HS-27A (cell line): ENCODE measurements at places on chromosomes 11 and 22.

GRCh38 chr11:68090287-68090686 lies 30.9 kb downstream of the CHKA start:
- DNase-seq, result no peak

DNA sequence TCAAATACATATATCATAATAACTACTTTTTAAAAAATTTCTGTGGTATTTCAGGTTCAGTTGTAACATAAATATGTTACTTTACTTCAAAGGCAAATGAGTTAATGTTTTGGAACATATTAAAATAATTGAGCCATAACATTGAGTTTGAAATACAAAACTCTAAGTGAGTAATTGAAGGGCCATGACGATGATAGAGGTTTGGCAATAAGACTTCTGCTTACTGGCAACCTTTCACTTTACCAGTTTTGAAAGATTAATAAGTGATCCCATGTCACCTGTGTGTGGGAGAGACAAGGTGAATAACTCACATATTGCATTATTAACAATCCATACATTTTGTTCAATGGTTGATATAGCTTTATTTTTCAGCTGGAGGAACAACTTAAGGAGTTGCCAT lies 144.4 kb downstream of the GRIA4 start:
- DNase-seq, result no peak

DNA sequence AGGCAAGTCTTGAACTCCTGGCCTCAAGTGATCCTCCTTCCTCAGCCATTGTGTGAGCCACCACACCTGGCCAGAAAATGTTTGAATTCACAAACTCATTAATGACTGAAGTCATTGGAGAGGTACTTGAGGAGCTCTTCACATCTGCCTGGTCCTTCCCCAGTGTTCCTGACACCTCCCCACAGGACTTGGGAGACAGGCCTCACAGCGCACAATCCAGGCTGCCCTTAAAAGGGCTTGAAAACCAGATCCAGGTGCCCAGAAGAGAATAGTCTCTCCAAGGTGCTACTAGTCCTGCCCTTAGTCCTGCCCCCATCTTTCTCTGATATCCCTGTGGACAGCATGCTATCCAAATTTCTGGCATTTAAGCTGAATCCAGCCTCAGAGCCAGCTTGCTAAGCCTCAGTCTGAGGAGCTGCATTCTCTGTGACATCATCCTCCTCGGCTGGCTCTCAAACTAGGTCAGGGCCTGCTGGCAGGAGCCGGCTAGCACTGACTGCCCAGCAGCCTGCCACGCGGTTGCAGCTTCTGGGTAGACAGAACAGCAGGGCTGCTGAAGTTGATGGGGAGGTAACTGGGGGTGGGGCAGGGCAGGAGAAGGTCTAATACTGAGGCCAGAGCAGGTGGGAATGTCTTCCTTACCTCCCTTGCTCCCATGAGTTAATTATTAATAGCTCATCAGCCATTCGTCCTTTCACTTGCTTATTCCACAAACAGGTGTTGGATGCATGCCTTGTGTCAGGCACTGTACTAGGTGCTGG lies 35.3 kb upstream of the NECTIN1 start:
- DNase-seq, result no peak

DNA sequence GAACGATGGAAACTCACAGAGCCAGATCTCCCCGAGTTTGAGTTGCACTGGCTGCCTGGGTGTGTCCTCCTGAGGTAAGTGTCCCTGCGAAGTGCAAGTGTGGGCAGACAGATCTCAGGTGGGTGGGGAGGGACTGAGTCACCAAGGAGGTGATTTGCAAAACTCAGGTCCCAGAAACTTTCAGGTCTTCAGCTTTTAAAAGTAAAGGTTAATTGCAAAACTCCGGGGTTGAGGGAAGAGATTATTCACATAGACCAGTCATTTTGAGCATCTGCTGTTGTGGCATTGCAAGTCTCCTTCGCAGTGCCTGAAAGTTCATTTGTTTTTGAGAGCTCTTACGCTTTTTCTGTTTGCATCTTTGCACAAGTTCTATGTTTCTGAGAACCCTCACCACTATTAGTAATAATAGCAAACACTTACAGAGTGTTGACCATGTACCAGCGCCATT lies 7.1 kb downstream of the CD44 start:
- no peak for DNase-seq

GRCh38 chr11:34960277-34960676 lies 43.9 kb downstream of the PDHX start:
- DNase-seq, result no peak

- DNase-seq, result no peak
Observed at GRCh38 chr22:50177537-50178470, 7.3 kb downstream of the PANX2 start.

DNA sequence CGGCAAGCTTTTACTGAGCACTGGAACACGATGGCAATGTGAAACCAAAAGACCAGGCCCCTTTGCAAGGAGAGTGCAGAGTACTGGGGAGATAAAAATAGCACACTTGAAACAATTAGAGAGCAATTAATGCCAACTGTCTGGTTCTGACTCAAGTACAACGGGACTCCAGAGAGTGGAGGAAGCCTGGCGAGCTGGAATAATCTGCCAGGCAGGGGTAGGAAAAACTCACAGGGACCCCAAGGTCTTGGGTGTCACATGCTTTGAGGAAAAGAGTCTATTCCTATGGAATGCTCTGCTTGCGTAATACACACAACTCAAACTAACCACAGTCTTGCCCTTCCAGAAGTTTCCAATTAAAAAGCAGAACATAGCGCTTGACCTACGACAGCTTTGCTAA lies 113.0 kb upstream of the CLMP start:
- no peak for DNase-seq

GRCh38 chr11:123740787-123741158 lies 687 bp downstream of the ZNF202 start:
- DNase-seq, result no peak

GRCh38 chr22:35930933-35931332 lies 97.7 kb downstream of the RBFOX2 start:
- DNase-seq, result no peak

DNA sequence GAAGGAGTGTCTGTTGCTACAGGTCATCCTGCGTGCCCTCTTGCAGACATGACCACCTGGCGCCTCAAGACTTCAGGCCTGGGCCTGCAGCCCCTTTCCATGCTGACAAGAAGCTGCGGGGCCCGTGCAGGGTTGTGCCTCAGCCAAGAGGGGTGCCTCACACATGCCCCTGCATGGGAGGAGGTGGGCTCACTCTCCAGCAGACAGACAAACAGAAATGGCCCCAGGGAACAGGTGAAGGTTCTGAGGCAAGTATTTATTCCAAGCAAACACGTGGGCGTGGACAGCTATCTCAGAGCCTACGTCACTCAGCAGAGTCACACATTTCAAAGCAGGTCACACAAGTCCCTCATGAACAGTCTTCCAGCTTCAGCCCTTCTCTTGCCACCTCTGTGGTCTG lies 5.9 kb upstream of the SYCE3 start:
- DNase-seq, result no peak

DNA sequence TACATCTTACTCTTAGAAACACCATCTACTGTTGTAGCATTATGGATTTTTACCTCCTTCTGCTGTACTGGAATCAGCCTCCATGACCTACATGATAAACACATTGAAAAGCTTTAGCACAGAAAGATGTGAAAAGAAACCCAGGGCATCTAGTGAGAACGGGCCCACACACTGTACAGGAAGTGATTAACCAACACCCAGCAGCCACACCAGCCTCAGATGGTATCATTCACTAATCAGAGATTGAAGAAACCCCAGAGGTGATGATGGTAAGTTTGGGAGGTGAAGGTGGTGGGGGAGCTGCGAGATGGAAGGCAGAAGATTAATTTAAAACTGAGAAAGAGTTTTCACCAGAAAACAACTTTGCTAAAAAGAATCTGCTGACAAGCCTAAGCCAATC lies 46.1 kb downstream of the RASSF10 start:
- no peak for DNase-seq

DNA sequence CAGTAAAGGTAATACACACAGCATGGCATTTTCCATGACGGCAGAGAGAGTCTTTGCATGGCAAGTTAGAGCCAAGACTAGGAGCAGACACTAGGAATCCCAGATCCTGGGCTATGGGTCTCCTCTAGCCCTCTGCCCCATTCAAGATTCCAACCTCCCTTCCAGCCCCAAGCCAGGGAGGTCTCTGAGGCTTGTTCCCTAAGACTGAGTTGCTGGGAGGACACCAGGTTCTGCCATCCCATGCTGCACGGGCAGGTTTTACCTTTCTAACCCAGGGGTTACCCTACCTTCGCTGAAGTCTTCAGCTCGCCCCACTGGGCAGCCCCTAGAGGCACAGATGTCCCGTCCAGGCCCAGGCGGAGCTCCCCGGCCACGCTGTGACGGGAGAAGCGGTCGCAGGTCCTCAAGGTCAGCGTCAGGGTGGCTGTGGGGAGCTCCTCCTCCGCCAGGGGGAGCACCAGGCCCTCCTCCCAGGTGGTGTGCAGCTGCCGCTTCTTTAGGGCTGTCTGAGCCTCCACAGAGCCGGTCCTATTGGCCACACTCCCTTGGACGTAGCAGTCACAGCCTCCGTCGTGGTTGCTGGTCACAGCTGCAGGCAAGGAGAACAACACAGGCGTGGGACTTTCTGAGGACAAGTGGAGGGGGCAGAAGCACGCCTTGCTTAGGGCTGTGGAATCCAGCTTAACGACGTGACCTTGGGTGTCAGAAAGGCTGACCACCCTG lies 33.8 kb downstream of the SYT13 start:
- DNase-seq, result no peak

GRCh38 chr11:44305470-44306051 lies 4.4 kb downstream of the ALX4 start:
- DNase-seq, result no peak

DNA sequence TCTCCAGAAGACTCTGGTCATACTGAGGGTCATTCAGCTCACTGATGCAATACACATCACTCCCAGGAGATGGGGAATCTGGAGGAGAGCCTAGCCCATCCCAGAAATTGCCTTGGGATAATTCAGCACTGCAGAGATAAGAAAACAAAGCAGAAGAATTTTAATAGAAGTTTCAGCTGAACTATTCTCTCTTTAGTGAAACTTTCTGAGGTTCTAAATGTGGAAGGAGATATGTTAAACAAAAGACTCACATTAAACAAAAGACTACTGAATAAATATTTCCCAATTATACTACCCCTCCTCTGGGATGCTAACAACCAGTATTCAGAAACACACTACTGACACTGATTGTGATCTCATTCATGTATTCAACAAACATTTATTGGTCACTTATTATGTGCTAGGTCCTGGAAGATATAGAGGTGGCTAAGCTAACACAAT lies 47.8 kb downstream of the C2CD3 start:
- no peak for DNase-seq

DNA sequence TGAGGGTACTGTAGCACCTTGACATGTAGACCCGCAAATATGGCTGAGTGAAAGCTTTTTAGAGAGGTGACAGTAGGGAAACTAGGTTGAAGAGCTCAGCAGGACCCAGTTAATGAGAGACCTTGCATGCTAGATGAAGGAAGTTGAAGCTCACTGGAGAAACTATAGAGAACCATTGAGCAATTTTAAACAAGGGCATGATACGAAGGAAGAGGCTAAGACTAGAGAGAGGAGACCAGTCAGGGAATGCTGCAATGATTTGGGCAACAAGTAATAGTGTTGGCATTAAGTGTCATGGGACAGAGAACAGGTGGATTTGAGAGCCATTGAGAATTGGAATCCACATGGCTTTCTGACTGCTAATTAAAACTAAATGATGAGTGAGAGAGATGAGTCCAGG lies 4.1 kb downstream of the OLFML1 start:
- no peak for DNase-seq

GRCh38 chr11:112392904-112393303 lies 132.2 kb upstream of the PLET1 start:
- DNase-seq, result no peak

GRCh38 chr11:109302591-109303334 lies 119.2 kb upstream of the C11orf87 start:
- no peak for DNase-seq

DNA sequence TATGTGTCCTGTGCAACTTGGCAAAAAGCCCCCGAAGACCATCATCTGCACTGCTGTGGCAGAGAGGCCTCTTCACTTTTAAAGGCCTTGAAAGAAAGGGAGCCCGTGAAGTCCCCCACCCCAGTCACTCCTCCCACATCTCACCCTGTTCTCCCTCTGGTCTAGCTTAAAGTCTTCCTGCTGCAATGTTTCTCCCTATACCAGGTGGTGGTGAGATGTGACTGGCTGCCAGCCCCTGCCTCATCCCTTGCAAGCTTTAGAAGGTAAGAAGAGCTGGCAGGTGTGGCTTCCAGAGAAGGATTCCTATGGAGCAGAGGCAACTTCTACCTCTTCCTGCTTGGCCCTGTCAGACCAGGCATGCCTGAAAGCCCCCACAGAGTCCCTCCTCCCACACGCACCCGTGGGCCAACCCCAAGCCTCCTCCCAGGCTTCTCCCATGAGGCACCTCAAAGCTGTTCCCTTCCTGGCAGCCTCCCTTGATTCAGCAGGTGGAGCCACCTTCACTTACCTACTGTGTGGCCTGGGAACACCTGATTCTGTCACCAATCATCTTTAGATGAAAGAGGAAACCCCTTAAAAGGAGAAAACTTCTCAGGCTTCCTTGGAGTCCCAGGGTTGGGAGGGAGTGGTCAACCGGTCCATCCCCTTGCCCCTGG lies 4.0 kb upstream of the TRIM29 start:
- no peak for DNase-seq

GRCh38 chr11:64449381-64450167 lies 90.6 kb downstream of the RPS6KA4 start:
- peak; percentile 40 for DNase-seq

- no peak for DNase-seq
Observed at GRCh38 chr11:128036556-128037093, 550.7 kb downstream of the ETS1 start.

GRCh38 chr22:37624017-37624365 lies 15.4 kb downstream of the GGA1 start:
- DNase-seq, result no peak

- no peak for DNase-seq
Observed at GRCh38 chr11:117913736-117914397, 15.3 kb downstream of the TMPRSS13 start.

- peak; percentile 66 for DNase-seq
Observed at GRCh38 chr11:65488273-65489034, 10.4 kb upstream of the MALAT1 start.

DNA sequence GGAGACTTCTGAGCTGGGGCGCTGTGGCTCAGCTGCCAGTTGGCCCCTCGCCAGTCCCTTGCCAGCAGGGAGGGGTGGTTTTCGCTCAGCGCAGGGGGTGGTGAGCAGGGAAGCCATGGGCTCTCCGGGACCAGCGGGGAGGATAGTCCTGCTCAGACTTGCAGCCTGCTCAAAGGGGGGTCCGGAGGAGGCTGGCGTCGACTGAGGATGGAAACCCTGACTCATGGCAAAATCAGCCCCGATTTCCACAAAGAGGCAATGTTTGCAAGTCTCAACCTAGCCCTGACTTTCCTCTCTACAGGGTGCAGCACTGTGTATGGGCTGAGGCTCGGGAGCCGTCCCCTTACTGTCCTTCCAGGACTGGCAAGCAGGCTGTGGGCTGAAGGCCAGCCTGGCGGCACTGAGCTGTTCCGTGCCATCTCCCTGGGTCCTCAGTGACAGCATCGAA lies 35.1 kb downstream of the FBLN1 start:
- no peak for DNase-seq

GRCh38 chr22:44523981-44524759 lies 26.1 kb upstream of the RTL6 start:
- DNase-seq, result peak; percentile 27
